ENCODE measurements at places on chromosomes 5 and 9.

- DNase-seq, result no peak
Observed at GRCh38 chr5:177600508-177601018, 631 bp downstream of the B4GALT7 start.

DNA sequence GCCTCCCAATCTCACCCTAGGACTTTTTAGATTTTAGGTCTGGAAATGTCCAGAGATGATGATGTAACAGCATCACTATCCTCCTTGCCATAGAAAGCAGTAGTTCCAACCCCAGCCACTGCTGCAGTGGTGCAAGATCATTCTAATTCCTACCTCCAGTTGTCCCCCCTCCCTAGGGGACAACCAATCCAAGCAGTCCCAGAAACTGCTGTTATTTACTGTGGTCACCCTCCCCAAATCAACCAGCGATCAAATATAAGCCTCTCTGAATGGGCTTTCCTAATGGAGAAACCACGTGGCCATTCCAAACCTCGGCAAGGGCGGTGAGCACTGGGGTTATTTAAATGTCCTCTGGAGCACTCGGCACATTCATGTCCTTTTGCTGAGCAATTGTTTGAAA lies 159.8 kb downstream of the SLF1 start:
- no peak for DNase-seq

GRCh38 chr9:16180546-16180945 lies 627.7 kb downstream of the CCDC171 start:
- DNase-seq, result no peak

DNA sequence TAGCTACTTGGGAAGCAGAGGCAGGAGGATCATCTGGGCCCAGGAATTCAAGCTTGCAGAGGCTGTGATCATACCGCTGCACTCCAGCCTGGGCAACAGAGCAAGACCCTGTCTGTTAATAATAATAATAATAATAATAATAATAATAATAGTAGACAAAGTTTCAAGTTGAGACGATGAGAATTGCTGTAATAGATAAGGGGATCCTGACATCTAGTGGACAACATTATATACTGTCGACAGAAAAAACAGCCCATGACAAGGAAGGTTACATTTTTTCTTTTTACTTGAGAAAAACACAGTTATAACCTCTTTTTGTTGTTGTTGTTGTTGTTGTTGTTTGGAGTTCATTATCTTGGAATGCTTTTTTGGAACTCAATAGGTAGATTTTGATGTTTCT lies 35.3 kb downstream of the NDFIP1 start:
- no peak for DNase-seq

- no peak for DNase-seq
Observed at GRCh38 chr5:127567026-127567768, 49.8 kb downstream of the PRRC1 start.

- DNase-seq, result no peak
Observed at GRCh38 chr5:376799-377325, 55.3 kb downstream of the AHRR start.

DNA sequence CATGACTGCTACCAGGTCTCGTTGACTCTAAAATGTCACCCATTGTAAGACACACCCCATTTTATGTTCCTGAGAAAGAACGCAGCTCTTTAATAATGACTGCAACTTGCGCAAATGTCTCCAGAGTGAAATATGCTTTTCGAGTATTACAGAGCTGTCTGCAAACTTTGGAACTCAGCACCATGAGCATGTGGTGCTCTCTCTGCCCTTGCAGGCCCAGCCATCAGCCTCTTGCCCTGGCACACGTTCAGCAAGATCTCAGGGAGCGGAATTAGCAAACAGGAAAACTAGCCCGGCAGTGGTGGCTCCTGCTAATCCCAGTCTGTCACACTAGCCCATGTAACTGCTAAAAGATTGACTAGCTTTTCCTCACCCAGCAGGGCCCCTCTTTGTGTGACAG lies 114.5 kb upstream of the SLC1A3 start:
- no peak for DNase-seq

DNA sequence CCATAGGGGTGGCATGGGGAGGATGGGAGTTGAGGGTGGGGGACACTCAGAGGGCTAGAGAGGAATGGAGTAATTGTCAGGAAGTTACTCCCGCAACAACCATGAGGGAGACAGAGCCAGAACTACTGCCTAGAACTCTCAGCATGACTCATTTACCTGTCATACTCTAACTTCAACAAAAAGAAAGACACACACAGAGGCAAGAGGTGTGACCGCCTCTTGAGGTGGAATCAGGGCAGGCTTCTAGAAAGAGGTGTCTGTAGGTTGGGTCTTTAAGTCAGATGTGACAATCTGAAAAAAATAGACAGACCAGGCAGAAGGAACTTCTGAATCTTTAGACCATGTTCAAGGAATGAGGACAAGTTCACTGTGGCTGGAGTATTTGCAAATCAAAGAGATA lies 73.4 kb downstream of the GABBR2 start:
- DNase-seq, result no peak

GRCh38 chr5:9698125-9698826 lies 68.1 kb upstream of the TAS2R1 start:
- no peak for DNase-seq

- no peak for DNase-seq
Observed at GRCh38 chr5:55347786-55348185, 40.0 kb downstream of the MTREX start.

GRCh38 chr9:136324501-136325300 lies 2.6 kb upstream of the GPSM1 start:
- DNase-seq, result no peak

DNA sequence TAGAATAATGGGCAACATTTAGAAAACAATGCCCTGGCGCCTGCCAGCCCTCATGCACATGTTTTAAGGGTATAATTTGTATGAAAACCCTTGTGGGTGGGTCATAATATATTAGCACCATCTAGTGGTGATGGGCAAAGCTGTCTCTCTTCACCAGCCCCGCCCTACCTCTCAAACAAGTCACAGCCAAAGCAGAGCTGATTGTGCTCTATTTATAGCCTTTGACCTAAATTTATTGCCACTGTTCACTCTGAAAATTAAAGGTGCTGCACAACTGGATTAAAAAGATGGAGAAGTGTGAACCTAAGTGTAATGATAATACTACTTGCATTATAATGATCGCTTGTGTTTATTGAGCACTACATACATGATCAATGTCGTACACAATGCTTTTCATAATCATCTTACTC lies 131.9 kb upstream of the ANKH start:
- no peak for DNase-seq

GRCh38 chr9:7676609-7677156 lies 122.9 kb downstream of the DMAC1 start:
- DNase-seq, result no peak

GRCh38 chr5:99940540-99940939 lies 594.6 kb upstream of the FAM174A start:
- no peak for DNase-seq

Data from cortex of kidney (tissue), 1 donor.